Non-pigmented ciliary epithelial cell (primary cell): ENCODE measurements at places on chromosomes 12 and 14.

DNA sequence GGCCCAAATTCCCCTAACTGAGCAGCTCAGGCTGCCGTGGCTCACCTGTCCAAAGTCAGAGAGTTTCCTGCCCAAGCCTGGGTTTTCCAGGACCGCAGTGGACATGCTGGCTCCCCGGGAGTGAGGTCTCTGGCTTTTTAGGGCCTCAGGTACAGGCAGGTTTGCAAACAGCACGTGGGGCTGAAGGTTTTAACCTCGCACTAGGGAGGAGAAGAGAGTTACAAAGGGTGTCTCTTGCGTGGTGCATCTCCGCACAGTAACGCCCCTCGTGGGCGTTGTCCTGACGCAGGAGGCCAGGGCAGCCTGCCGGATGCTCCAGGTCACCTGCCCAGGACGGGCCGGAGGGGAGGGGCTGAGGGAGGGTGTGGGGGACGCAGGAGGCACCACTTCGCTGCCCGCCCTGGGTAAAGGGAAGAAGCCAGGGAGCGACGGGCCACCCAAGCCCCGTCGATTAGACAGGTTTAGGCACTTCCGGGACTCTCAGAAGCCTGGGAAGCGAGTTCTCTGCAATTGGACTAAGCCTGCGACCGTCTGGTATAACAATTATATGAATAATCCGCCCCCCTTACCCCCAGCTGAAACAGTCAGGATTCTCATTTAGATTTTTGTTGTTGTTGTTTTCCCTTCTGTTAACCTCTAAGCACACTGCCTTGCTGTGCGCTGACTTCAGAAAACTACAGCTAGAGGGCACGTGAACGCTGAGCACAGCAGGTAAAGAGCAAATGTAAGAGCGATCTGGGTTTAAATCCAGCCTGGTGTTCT, at the start of gene PAH:
Gene PAH, minus strand, starts transcription at position 219 of the 762 bp plus-strand sequence. Its CDS starts 114 bp downstream, at position 105.
- DNase-seq: no peak

DNA sequence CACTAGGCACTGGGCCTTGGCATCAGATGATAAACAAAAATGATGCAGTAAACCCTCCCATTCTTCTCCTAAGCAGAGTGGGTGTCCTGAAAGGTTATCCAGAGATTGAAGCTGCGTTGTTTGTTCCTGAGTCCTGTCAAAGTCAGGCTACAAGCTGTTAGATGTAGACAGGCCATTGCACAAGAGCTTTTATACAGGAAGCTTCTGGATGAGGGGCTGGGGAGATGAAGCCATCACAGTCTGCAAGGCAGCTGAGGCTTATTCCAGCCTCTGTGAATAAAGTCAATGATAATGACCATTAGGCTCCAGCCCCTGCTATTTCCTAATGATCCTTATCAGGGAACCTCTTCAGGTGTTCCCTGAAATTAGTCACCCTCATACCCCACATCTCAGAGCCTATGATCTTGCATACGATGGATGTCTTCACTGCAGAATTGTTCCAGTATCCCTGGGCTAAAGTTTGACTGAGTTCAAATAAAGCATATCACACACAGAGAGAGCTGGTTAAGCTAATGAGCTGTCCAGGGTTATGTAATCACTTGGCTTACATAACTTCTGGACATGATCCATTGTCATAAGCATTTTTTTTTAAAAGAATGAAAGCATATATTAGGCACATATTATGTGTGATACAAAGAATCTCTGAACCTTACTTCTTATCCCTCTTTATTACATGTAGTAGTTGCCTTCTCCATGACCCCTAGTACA, 337.1 kb upstream of the OR4E1 start:
- no peak for DNase-seq

DNA sequence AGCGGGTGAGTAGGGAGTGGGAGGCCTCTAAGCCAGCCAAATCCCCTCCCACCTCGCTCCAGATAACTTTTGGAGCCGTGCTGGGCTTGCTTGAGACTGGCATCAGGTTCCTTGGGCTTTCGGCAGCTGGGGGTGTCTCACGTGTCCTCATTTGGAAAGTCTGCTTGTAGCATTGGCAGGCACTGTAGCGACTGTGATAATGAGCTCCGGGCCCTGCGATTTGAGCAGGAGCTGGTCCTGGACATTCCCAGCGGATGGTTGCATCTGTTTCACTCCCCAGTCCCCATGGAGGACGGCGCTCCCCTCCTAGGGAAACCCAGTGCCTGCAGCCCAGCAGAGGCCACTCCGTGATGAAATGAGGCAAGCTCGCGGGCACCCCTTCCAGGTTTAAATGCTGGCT, 49.4 kb downstream of the DGLUCY start:
- DNase-seq: no peak

- DNase-seq: no peak
These were observed 50.7 kb upstream of the TMEM260 start for GRCh38 chr14:56528927-56529326.

- DNase-seq: peak; percentile 41
These were observed 30.1 kb downstream of the NRDE2 start for GRCh38 chr14:90301668-90302090.

DNA sequence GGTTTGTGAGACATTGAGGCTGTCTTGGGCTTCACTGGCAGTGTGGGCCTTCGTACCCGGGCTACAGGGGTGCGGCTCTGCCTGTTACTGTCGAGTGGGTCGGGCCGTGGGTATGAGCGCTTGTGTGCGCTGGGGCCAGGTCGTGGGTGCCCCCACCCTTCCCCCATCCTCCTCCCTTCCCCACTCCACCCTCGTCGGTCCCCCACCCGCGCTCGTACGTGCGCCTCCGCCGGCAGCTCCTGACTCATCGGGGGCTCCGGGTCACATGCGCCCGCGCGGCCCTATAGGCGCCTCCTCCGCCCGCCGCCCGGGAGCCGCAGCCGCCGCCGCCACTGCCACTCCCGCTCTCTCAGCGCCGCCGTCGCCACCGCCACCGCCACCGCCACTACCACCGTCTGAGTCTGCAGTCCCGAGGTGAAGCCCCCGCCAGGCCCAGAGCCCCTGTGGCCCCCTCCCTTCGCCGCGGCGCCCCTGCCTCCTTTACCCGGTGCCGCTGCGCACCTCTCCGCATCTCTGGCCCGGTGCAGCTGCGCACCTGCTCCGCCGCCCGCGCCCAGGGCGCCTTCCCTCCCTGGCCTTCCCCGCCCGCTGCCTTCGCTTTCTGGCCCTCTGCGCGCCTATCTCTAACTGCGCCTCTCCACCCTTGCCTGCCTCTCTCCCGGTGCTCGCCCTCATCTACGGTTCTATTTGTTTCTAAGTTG, at the start of gene ENO2:
Gene ENO2, plus strand, starts transcription at position 335 of the 701 bp plus-strand sequence. CDS start 1,253 bp downstream, outside the sequence.
- no peak for DNase-seq

DNA sequence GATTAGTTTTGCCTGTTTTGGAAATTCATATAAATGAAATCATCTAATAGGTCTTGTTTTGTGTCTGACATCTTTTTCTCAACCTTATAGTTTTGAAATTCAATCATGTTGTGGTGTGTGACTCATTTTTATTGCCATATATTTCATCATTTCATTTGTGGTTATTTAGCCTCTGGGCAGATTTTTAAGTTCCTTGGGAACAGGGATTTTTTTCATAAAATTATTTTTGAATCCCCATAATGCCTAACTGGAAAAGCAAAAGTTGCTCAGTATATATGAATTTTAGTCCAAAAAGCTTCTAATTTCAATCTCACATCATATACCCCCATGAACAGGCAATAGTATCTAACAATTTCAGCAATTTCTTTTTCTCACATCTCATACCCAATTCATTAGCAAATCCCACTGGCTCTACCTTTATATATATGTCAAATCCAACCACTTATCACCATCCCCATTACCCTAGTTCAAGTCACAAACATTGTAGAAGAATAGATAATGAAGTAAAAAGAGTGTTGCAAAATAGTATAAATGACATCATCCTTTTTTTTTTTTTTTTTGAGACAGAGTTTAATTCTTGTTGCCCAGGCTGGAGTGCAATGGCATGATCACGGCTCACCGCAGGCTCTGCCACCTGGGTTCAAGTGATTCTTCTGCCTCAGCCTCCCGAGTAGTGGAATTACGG, 2.6 kb upstream of the OR6J1 start:
- DNase-seq: no peak

- no peak for DNase-seq
These were observed 1.9 kb downstream of the RASAL1 start for GRCh38 chr12:113133666-113134065.

- DNase-seq: no peak
These were observed 126.8 kb upstream of the NCOR2 start for GRCh38 chr12:124694250-124694649.

DNA sequence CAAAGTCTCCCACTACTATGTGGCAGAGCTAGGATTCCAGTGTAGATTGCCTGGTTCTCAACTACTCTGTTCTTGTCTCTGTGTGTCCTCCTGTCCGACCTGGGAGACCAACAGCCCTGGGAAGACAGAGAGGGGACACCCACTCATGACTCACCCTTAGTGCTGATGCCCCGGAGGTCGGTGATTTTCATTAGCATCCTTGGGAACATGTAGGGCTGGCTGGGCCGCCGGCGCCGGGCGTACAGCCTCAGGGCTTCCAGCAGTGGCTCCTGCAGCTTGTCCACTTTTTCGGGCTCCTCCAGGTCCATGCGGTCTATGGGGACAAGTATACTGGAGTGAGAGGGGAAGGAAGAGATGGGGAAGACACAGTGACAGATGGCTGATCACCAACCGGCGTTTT, 5.9 kb upstream of the ITGB7 start:
- no peak for DNase-seq

DNA sequence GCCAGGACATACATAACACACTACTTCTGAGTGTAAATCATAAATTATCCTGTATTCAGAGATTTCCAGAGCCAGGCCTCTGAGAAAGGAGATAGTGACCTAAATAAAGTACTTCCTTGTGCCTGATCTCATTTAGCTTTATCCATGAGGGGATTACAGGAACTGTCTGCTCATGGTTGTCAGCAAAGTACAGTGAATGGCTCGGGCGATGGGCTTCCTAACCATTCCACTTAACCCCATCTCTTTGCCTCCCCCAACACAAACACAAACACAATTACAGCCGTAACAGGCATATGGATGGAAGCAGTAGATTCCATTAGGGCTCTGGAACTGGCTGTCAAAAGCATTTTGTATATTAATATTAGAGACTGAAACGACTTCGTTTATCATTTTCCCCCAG, 206.7 kb upstream of the CPNE8 start:
- no peak for DNase-seq

GRCh38 chr14:73168691-73169090, 32.4 kb downstream of the PSEN1 start:
- DNase-seq: no peak

DNA sequence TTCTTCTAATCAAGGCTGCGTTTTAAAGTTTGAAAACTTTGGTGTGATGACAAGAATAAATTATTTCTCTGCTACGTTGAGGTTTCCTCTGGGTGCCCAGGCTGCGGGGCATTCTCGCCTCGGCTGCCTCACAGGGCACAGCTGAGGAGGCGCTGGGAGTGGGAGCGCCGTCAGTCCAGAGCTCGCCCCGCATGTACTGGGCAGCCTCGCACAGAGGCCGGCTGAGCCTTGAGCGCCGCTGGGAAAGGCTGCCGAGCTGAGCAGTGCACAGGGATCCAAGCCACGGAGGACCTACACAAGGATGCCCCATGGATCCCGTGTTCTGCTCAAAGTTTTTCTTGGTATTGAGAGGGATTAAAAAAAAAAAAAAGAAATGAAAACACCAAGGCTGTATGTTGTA, 11.6 kb downstream of the RFX4 start:
- DNase-seq: no peak

DNA sequence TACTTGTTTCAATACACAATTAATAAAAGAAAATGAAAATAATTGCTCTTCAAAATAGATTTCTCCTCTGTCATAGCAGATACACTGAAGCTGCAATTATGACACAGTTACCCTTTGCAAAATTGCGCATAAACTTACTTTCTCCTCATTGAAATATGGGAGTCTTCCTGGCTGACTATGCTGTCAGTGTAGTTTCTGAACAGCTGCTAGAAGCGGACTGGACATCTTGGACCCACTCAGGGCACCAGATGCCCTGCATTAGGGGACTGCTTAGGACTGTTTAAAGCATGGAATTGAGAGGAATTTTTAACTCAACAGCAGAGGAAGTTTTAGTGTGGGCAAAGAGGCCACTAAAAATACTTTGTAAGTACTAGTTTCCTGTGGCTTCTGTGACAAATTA, 454.9 kb downstream of the ATP23 start:
- no peak for DNase-seq
